Mammary microvascular endothelial cell (primary cell): ENCODE measurements at places on chromosomes 6 and 20. TPM values are rescaled to one million over a fixed set of nuclear protein-coding genes. Genes with fewer than 3 reads are reported as not detected.

The CAP2 gene
- total RNA-seq: 1.8 and 1.9 TPM in 2 replicates

The OR12D1 gene
- not detected in 2 replicates for total RNA-seq

The ADISSP gene
- 56.4 and 56.9 TPM in 2 replicates for total RNA-seq

The SDC4 gene
- total RNA-seq: 46.2 and 47.0 TPM in 2 replicates

The NCR2 gene
- not detected in 2 replicates for total RNA-seq

The RIPOR2 gene
- total RNA-seq: 0.33 and 1.0 TPM in 2 replicates

The FAM135A gene
- total RNA-seq: 7.7 and 8.6 TPM in 2 replicates

The FAM209B gene
- total RNA-seq: not detected in 2 replicates

The TBC1D7 gene
- 20.3 and 27.6 TPM in 2 replicates for total RNA-seq

The KCNQ2 gene
- not detected in 2 replicates for total RNA-seq

The SLC35F1 gene
- total RNA-seq: not detected in 2 replicates

The DUSP15 gene
- 0.44 TPM in 1 of 2 replicates, not detected in the other for total RNA-seq

The CEP85L gene
- total RNA-seq: 3.4 and 5.1 TPM in 2 replicates

The WDR27 gene
- total RNA-seq: 7.0 and 10.3 TPM in 2 replicates

The GMPR gene
- total RNA-seq: 33.0 and 36.5 TPM in 2 replicates

The HLA-F gene
- total RNA-seq: 38.9 and 57.8 TPM in 2 replicates

The AGER gene
- 0.59 and 1.3 TPM in 2 replicates for total RNA-seq

The NCOA7 gene
- 17.0 and 18.7 TPM in 2 replicates for total RNA-seq

The TNFRSF6B gene
- 298 and 328 TPM in 2 replicates for total RNA-seq

The PLEKHG1 gene
- total RNA-seq: 57.0 and 63.6 TPM in 2 replicates

The GPX5 gene
- not detected in 2 replicates for total RNA-seq

The CLIC5 gene
- total RNA-seq: 0.34 and 0.67 TPM in 2 replicates

The NOX3 gene
- not detected in 2 replicates for total RNA-seq

The BPIFB2 gene
- not detected in 2 replicates for total RNA-seq

The PRL gene
- total RNA-seq: not detected in 2 replicates

The TRIM40 gene
- total RNA-seq: not detected in 2 replicates

The COX4I2 gene
- total RNA-seq: not detected in 2 replicates

The ENPP3 gene
- not detected in 2 replicates for total RNA-seq

The DPPA5 gene
- total RNA-seq: not detected in 2 replicates

The HCRTR2 gene
- total RNA-seq: not detected in 2 replicates

The SRF gene
- 25.3 and 26.9 TPM in 2 replicates for total RNA-seq

The JAG1 gene
- total RNA-seq: 88.9 and 96.5 TPM in 2 replicates

The GJA10 gene
- not detected in 2 replicates for total RNA-seq

The TRAPPC3L gene
- total RNA-seq: 0.10 TPM in 1 of 2 replicates, not detected in the other

The RGS17 gene
- total RNA-seq: 1.1 and 3.4 TPM in 2 replicates

The PNPLA1 gene
- not detected in 2 replicates for total RNA-seq

The GSTA2 gene
- not detected in 2 replicates for total RNA-seq

The GRM1 gene
- total RNA-seq: not detected in 2 replicates
